ENCODE measurements at places on chromosomes 13 and 19.

- peak; percentile 72 for DNase-seq
Measured at GRCh38 chr13:41652735-41653361, 195.5 kb downstream of the RGCC start.

DNA sequence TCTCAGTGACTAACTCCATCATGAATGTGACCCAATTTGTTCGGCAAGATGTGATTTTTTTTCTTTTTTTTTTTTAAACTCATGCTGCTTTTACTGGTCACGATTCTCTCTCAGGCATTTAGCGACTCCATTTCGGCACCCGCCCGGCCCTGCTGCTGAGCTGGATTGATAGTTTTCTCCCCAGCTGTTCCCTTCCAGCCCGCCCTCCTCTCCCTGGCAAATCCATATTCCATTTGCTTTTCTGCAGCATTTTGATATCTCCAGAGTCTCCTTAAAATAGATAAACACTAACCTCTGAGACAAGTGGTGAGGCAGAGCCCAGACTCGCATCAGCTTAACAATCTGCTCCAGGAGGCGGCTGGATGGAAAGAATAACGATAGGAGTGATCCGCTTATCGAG is 55.5 kb upstream of the KATNAL1 start:
- DNase-seq = peak; percentile 16

- DNase-seq = no peak
Measured at GRCh38 chr19:19659646-19660245, 3.7 kb downstream of the ATP13A1 start.

- no peak for DNase-seq
Measured at GRCh38 chr19:9008667-9009066, 1.5 kb downstream of the MUC16 start.

DNA sequence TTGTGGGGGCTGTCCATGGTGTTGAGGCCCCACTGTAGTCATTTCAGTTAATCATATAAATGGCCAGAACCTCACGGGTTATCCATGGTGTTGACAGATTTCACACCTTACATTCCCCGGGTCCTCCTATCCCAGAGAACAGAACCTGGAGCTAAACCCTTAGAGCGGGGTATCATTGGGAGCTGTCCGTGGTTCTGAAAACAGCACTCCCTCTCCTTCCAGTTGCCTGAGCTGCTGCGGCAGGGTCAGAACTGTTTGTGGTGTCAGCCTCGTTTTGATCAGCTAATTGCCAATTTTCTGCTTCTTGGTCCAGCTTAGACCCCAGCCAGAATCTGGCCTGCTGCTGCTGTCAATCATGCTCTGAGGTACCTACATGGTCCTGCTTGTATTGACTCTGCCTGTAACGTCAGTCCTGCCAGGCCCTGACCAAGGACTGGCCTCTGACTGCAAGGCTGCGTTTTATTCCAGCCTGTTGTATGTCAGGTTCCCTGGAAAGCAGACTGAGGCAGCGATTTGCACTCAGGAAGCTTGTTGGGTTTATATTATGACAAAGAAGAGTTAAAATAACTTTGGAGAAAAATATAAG is 55.8 kb upstream of the KCTD15 start:
- DNase-seq = peak; percentile 58

GRCh38 chr13:104522235-104523072 is 1456.2 kb upstream of the SLC10A2 start:
- DNase-seq = no peak

GRCh38 chr19:10421240-10422045 is 1.1 kb downstream of the PDE4A start:
- DNase-seq = no peak

DNA sequence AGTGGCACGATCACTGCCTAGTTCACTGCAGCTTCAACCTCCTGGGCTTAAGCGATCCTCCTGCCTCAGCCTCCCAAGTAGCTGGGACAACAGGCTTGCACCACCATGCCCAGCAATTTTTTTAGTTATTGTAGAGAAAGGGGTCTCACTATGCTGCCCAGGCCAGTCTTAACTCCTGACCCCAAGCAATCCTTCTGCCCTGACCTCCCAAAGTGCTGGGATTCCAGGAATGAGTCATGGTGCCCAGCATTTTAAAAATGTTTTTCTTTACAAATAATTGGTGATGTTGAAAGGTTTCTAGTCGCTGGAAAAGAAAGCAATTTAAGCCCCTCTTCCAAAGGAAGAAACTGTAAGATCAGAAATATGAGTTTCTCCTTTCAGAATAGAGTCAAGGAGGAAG is 19.4 kb downstream of the DYRK1B start:
- DNase-seq = peak; percentile 44

DNA sequence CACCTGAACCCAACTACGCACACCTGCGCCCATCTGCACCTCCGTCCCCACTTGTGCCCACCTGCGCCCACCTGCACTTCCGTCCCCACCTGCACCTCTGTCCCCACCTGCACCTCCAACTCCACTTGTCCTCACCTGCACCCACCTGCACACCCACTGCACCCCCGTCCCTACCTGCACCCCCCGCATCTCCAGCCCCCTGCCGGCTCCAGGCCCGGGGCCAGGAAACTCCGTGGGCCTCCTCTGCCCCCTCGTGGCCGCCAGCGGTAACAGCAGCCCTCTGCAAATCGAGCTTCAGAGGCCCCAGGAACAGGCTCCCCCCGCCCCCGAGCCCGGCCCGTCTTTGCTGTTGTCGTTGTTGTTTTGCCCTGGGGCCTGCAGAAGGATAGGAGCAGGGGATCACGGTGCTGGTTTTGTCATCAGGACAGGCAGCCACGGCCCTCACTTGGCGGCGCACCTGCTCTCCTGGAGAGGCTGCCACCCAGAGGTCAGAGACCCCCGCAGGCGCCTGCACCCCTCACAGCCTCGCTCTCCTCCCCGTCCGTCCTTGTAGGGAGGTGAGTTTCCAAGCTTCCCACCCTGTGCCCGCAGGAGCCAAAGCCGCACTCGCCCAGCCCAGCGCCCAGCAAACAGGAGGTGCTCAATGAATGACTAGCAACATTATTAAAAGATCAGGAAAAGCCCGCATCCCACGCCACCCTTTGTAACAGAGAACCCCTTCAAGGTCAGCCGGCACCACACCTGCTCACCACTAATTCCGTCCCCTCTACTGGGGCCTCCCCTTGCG is 65.4 kb downstream of the GNG7 start:
- peak; percentile 57 for DNase-seq

DNA sequence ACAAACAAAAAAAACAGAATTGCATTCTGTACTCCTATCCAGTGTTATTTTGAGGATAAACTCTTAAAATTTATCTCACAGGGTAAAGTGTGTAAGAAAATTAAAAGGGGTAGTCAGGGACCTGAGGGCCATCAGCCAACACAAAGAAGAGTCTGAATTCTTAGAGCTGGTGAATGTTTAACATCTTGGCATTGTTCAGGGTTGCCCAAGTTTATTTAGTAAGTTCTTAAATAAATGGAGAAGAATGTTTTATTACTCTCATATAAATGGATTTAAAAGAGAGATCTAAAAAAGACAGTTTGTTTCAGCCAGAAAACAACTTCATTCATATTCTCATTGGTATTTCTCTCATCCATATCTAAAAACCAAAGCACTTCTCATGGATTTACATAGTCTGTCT is 171.7 kb downstream of the LACC1 start:
- no peak for DNase-seq

- DNase-seq = no peak
Measured at GRCh38 chr19:48795685-48796070, 15.2 kb downstream of the BCAT2 start.

DNA sequence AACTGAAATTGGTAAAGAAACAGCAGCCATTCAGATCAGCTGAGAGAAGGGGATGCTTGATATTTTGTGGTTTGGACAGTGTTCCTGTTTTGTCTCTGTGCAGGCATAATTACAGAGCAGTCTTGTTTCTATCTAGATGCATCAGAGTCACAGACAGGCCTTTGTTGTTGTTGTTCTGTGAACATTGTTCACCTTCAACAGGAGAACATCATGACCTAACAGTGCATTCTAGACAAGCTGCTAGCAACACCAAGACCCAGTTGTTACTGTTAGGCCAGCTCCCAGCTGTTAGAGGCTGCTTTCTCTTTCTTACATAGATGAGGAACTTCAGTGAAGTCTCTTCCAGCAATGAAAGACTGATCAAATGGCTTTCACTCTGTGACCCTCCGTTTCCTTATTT is 8.5 kb upstream of the LSR start:
- DNase-seq = no peak

GRCh38 chr19:7488736-7489353 is at the start of gene PEX11G:
Gene PEX11G, minus strand, starts transcription at chr19:7489035. Its CDS starts 25 bp downstream, at chr19:7489010.
- peak; percentile 82 for DNase-seq

- DNase-seq = peak; percentile 59
Measured at GRCh38 chr13:50080911-50081678, 65.9 kb downstream of the KCNRG start.

GRCh38 chr13:79468819-79469218 is 12.1 kb upstream of the NDFIP2 start:
- no peak for DNase-seq

GRCh38 chr13:30125422-30126073 is 181.8 kb downstream of the KATNAL1 start:
- DNase-seq = peak; percentile 89

- DNase-seq = no peak
Measured at GRCh38 chr13:86882107-86882506, 789.1 kb upstream of the SLITRK5 start.

- no peak for DNase-seq
Measured at GRCh38 chr19:39582442-39582841, 19.9 kb upstream of the LGALS13 start.

GRCh38 chr13:38283346-38283745 is 66.3 kb upstream of the UFM1 start:
- DNase-seq = no peak

DNA sequence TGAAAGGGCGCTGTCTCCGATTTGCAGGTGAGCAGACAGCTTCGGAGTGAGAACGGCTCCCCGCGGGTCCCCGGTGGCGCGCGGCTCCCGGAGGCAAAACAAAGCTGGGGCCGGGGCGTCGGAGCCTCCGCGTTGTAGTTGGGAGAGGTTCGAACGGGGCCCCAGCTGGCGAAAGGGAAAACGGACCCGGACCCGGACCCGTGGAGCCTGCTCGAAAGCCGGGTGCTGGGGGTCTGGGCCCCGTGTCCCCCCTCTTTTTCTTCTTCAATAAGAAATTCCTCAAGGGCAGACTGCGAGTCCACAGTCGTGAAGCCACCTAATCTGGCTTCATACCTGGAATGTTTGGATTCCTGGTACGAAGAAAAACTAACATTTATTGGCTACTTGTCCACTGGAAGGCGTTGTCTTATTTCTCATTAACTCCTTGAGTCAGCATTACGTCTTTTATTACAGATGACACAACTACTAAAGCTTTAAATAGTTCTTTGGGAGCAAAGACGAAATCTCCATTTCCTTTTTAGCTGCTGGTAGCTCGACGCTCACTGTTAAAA is 632 bp upstream of the MTIF3 start:
- peak; percentile 62 for DNase-seq

GRCh38 chr13:106942563-106942962 is 374.6 kb upstream of the ARGLU1 start:
- DNase-seq = no peak

DNA sequence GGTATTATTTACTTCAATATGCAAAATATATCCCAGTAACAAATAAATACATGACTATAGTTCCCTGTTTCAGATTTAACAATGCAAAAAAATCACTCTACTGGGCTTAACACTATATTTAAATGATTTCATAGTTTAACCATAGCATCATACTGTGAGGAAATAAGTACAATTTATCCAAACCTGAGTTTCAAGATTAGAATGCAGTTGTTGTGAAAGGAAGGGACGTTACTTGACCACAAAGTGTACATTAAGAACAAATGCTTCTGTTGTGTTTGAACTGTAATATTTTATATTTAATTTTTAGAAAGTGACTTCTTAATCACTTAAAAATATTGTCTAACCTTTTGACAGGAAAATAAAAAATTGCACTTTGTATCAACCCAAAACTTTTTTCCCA is 1747.9 kb upstream of the SPRY2 start:
- DNase-seq = no peak

DNA sequence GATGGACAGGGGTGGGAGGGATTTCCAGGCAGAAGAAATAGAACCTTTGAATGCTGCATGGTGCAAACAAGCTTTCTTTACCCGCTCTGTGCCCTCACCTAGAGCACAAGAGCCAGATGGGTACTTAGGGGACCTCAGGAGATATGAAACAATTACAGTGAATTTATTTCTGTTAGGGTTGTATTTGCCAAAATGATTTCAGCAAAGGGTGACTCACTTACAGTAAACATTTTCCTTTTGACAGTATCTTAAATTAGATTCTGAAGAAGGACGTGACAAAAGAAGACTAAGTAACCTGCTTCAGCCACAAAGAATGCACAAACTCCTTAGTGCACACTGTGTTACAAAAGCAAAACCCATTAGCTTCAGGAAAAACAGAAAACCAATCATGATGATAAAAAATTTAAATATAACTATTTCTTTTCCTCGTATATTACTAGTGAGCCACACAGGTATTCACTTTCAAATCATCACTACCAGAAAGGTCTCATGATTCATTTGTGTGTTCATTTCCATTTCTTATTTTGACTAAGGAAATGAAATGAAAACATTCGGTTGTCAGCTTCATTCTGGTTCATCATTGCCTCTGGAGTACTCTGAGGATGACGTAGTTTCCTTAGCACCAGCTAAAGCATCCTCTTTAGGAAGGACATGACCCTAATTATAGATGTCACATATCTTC is 158.8 kb downstream of the NHLRC3 start:
- peak; percentile 4 for DNase-seq

Data from EH (cell line).